ENCODE measurements at places on chromosomes 1 and 21. TPM values are rescaled to one million over a fixed set of nuclear protein-coding genes. Genes with fewer than 3 reads are reported as not detected.

DNA sequence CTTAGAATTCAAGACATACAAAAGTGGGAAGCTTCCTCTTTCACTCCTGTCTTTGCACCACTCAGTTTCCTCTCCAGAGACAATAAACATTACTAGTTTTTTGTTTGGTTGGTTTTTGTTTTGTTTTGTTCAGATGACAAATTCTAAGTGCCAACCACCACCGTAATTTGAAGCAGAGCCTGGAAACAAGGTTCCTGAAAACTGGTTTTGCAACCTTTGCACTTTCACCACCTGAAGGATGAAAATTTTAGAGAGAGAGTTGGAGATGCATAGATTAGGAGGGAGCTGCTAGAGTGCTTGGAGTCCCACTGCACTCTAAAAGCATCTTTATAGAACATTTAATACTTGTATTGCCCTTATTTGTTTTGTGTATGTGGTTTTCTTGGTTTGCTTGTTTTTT, 20.2 kb upstream of the MGST3 start:
- DNase-seq, result no peak

DNA sequence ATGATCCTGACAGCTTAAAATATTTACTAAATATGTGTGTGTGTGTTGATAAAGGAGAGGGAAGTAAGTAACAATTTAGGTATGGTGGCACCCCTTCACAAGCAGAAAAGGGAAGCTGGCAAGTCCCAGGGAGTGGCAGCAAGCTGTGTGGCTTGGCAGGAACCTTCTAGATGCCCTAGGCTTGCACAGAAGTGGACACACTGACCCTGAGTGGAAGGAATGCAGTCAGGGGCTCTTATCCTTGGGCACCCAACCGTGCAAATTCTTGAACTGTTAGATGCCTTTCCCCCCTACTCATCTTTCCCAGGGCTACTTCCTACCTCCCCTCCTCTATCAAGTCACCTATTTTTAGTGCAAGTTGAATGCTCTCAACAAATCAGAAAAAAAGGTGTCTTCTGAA, 18.9 kb downstream of the ACP6 start:
- no peak for DNase-seq

The CELA2B gene
- not detected for total RNA-seq

DNA sequence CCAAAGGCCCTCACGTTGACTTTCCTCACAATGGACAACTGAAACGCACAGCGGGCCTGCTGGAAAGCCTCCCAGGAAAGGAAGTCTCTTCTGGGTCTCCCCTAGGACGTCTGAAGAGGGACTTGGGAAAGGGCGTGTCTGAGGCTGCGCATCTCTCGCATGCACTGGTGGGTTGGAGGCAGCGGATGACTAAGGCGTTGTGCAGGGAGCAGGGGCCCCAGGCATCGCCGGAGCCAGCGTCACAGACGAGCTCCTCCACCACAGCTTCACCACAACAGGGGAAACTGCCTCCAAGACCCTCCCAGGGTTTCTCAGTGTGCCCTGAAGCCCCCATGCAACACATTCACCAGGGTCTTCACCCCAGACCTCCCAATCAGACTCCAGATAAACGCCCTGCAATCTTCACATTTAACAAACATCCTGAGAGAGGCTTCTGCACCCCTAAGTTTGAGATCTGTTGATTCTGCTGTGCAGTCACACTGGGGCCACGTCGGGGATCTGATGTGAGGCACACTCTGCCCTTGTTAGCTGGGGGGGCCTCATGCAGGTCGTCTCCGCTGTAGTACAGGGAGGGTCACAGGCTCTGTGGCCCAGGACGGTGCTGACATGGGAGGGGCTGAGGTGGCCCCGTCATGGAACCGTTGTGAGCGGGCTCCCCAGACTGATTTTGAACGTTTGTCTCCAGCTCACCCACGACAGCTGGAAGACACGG, 7.0 kb upstream of the TFF1 start:
- DNase-seq, result no peak

The SPATA21 gene
- not detected for total RNA-seq

DNA sequence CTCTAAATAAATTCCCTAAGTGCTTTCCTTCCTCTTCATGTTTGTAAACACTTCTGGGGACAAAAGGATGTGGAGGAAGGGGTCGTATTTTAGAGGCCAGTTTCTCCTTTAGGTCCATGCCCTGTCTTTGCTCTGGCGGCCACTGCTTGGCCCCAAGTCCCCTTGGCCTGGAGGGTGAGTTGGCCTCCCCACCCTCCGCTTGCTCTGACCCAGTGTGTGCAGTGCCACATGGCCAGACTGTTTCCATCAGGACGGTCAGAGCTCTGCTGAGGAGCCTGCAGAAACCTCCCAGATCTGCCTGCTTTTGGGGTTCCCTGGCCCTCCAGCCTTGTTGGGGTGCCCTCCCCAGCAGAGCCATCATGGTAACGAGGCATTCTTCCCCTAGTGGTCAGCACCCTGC, 127.8 kb downstream of the CAMTA1 start:
- no peak for DNase-seq

DNA sequence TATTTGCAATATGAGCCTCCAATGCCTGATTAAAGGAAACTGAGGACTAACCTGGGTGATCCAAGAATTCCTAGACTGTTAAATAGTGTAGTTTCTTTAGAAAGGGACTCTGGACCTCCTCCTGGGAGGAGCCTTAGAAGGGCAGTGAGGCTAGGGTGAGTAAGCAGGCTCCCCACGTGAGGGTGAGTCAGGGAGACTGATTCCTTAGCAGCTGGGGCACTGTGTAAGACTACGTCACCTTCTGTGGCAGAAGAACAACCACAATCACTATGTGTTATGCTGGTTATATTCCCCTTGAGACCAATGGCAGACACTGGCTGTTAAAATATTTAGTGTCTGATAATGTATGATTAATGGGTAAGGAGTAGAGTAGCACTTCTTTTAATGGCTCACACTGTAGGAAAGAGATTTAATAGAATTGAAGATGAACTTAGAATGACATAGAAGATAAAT, 53.3 kb upstream of the SYT14 start:
- no peak for DNase-seq

The OR2M7 gene
- total RNA-seq, result not detected
